ENCODE measurements at places on chromosomes 5 and 9.

DNA sequence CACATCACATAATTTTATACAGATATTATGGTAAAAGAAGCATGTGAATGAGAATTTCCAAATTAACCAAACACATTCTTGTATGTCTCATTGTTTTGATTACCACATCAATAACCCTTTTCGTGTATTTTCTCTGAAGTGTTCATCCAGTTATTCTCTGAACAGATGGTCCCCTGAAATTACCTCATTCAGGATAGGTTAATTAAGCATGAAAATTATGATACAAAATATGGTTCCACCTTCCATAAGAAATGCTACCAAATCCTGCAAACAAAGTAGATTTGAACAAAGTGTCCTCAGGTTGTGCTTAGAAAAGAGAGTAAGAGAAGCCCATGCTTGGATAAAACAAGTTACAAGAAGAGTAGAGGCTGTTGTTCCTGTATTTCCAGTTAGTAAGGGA lies 83.1 kb upstream of the LMNB1 start:
- no peak for DNase-seq

GRCh38 chr5:51832934-51833470 lies 449.8 kb downstream of the ISL1 start:
- no peak for DNase-seq

DNA sequence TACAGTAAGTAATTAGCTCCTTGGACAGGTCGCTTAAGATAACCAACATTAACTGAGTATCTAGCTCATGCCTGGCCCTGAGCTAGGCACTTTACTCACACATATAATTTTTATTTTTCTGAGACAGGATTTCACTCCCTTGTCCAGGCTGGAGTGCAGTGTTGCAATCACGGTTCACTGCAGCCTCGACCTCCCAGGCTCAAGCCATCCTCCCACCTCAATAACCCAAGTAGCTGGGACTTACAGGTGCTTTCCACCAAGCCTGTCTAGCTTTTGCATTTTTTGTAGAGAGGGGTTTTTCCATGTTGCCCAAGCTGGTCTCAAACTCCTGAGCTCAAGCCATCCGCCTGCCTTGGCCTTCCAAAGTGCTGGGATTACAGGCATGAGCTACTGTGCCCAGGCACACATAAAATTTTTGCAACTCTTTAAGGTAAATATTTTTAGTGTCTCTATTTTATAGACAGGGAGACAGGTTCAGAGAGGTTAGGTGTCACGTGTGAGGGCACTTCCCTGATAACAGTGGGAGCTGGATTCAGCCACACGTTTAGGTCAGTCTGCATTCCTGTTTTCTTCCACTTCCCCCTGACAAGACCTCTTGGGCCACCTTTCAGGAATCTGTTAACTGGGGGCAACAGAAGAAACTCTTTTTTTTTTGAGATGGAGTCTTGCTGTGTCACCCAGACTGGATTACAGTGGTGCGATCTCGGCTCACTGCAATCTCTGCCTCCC lies 18.2 kb downstream of the HBEGF start:
- DNase-seq = no peak

DNA sequence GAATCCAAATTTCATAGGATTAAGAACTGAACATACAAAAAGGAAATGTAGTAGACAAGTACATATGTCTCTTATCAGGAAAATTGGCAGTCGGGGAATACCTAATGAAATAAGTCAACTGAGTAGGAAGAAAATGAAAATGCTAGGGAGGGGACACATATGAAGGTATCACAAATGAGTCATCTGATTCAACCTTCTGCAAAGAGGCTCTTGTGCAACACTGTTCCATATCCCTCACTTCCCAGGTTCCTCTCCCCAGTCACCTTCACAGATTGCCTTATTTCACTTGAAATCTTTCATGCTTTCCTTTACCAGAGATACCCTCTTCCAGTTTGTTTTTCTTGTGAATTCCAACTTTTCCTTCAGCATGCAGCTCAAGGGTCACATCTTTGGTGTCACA lies 139.0 kb downstream of the RFX3 start:
- no peak for DNase-seq

Data from HL-60 (cell line).